ENCODE measurements at places on chromosomes 5 and 9. TPM values are rescaled to one million over a fixed set of nuclear protein-coding genes. Genes with fewer than 3 reads are reported as not detected.

Gene CCDC183
- total RNA-seq: 1.1 TPM

Gene C5orf58
- total RNA-seq: not detected

Gene FAM221B
- total RNA-seq: not detected

Gene LECT2
- total RNA-seq: not detected

Gene PPP1R26
- total RNA-seq: 14.8 TPM

Gene TMEM232
- total RNA-seq: 0.75 TPM
